Psoas muscle (tissue), 8 donors: ENCODE measurements at places on chromosomes 4 and X. TPM values are rescaled to one million over a fixed set of nuclear protein-coding genes. Genes with fewer than 3 reads are reported as not detected.

- no peaks in the 10 kb centered on the region for H3K36me3 ChIP-seq
- no peak overlapping the region for H3K27ac ChIP-seq
- no peaks in the 10 kb centered on the region for H3K4me1 ChIP-seq
- H3K4me3 ChIP-seq = no peak overlapping the region
- DNase-seq = no peak
These were observed 61.2 kb downstream of the MOSPD2 start for GRCh38 chrX:14934423-14934822.

DNA sequence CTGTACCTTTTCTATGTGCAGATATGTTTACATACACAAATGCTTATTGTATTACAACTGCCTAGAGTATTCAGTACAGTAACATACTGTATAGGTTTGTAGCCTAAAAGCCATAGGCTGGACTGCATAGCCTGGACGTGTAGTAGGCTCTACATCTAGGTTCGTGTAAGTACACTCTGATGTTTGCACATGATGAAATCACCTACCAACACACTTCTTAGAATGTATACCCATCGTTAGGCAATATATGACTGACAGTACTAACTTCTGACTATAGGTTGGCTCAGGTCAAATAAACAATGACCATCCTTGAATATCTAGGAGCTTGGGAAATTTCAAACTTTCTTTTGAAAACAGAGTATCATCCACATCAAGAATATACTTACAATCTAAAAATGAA, 139.0 kb downstream of the CORIN start:
- no peaks in the 10 kb centered on the region for H3K36me3 ChIP-seq
- H3K4me1 ChIP-seq = no peaks in the 10 kb centered on the region
- H3K27ac ChIP-seq = no peak overlapping the region

The ATOH1 gene
- total RNA-seq = not detected

The AIMP1 gene
- total RNA-seq = 61.8 TPM

The MID2 gene
- 17.5 TPM for total RNA-seq
